ENCODE measurements at places on chromosomes 4 and X.

DNA sequence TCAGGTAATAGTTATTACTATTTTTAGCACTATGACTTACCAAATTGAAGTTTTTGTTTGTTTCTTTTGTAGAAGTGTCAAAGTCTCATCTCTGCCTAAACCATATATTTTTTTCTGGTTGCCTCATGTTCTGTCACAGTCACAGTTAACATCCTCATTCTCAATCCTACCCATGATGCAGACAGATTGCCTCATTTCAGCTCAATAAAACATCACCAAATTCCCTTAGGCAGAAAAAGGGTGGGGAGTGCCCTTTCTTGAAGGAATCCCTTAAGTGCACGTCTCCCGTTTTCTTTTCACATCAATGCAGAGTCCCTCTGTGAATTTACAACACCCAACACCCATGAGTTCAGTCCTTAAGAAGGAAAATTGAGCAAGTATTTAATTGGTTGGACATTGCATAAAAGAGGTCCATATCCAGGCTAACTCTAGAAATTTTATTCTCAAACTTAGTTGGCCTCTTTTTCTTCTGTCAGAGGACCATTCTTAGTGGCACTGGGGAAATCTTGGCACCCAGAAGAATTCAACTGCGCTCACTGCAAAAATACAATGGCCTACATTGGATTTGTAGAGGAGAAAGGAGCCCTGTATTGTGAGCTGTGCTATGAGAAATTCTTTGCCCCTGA is 103.7 kb upstream of the BMPR1B start:
- H3K27ac ChIP-seq = no peak overlapping the region
- no peaks in the 10 kb centered on the region for H3K36me3 ChIP-seq
- no peaks in the 10 kb centered on the region for H3K4me1 ChIP-seq
- DNase-seq = no peak
- no peaks in the 10 kb centered on the region for H3K27me3 ChIP-seq

GRCh38 chr4:26197018-26197779 is 123.6 kb upstream of the RBPJ start:
- no peak overlapping the region for H3K4me3 ChIP-seq
- no peaks in the 10 kb centered on the region for H3K36me3 ChIP-seq
- DNase-seq = no peak
- no peaks in the 10 kb centered on the region for H3K4me1 ChIP-seq

DNA sequence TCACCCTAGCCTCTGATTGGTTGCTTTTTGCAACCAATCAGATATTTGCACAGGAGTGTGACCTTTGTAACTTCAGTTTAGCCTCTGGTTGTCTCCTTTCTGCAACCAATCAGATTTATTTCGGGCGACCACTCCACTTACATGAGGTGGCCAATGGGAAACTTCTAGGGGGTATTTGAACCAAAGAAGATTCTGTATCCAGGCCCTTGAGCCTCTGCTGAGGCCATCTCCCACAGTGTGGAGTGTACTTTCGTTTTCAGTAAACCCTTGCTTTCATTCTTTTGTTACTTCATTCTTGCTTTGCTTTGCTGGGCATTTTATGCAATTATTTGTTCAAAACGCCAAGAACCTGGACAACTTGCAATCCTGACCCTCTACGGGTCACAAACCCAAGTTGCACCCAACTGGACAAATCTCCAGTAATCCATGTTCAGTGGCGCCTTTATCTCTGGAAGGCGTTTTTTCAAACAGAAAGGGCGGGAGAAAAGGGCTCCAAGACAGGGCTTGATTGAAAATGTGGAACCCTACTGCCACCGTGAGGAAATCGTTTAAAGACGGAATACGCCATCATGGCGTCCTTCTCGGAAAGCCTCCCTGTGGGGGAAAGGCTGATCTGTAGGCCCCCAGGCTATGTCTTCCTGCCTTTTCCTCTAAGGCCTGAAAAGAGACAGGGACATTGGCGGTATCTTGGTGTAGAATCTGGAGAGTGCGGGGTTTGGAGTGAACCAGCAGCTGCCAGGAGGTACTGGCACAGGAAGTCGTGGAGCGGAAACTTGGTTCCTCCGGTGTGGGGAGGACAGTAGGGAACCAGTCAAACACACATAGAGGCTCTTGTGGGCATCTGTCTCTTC is 184.6 kb downstream of the OR13H1 start:
- H3K4me1 ChIP-seq = no peaks in the 10 kb centered on the region
- H3K36me3 ChIP-seq = no peaks in the 10 kb centered on the region
- no peak for DNase-seq
- no peak overlapping the region for H3K4me3 ChIP-seq
- H3K27me3 ChIP-seq = no peaks in the 10 kb centered on the region

- H3K27me3 ChIP-seq = no peaks in the 10 kb centered on the region
- H3K36me3 ChIP-seq = no peaks in the 10 kb centered on the region
- H3K27ac ChIP-seq = no peak overlapping the region
- DNase-seq = peak; percentile 81
- no peaks in the 10 kb centered on the region for H3K4me1 ChIP-seq
These were observed 203.9 kb upstream of the VCX3A start for GRCh38 chrX:6738518-6739470.

- no peaks in the 10 kb centered on the region for H3K36me3 ChIP-seq
- no peaks in the 10 kb centered on the region for H3K4me1 ChIP-seq
- no peak overlapping the region for H3K27ac ChIP-seq
- H3K4me3 ChIP-seq = no peak overlapping the region
- no peak for DNase-seq
- H3K27me3 ChIP-seq = no peaks in the 10 kb centered on the region
These were observed 62.0 kb upstream of the MAP3K15 start for GRCh38 chrX:19577181-19577810.

GRCh38 chr4:79585834-79586233 is 177.8 kb upstream of the GK2 start:
- H3K27ac ChIP-seq = no peak overlapping the region
- no peak for DNase-seq
- H3K4me3 ChIP-seq = no peak overlapping the region
- no peaks in the 10 kb centered on the region for H3K4me1 ChIP-seq
